Sigmoid colon (tissue), 7 donors: ENCODE measurements at places on chromosomes 5 and 9. TPM values are rescaled to one million over a fixed set of nuclear protein-coding genes. Genes with fewer than 3 reads are reported as not detected.
A peak's percentile ranks its signal among the peaks of the same experiment; 100 is the strongest.

DNA sequence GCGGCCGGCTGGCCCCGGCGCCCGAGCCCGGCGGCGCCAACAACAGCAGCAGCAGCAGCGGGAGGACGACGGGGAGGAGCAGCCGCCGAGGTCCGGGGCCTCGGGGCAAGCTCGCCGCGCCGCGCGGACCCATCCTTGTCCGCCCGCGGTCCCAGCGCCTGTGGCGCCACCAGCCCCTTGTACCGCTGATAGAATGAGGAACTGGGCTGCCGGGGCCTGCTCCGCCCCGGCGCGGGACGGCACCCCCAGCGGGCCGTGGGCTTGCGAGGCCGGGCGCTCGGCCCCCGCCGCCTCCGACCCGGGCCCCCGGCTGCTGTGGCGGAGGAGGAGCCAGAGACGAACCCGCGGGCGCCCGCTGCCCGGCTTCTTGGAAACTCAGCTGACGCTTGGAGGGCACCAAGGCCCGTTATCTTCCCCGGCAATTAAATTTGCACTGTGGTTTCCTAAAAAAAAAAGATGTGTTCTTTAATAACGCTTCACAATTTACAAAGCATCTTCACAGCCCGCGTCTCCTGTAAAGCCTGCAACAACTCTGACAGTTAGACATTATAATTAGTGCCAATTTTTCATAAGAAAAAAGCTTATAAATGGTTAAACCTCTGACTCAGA lies at the start of gene ARSB:
Gene ARSB, minus strand, starts transcription at position 195 of the 609 bp plus-strand sequence. Its CDS starts 62 bp downstream, at position 133.
- peak; percentile 75 for DNase-seq

DNA sequence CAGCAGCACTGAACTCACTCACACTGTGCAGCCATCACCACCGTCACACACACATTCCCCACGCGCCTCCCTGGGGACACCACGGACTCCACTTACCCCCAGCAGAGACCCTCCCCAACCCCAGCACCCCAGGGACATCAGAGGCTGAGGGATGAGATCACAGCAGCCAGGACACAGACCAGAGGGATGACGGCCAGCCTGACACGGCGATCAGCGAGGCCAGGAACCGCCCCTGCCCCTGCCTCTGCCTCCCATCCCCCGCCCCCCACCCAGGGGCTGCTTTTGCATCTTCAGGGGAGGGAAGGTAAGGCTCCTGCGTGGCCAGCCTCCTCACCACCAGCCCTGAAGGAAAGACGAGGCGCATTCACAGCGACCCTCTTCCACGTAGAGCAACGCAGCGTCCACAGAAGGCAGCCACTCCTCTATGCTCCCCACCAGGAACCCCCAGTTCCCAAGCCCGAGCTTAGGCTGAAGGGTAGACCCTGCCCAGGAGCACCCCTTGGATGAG lies 104.5 kb downstream of the VAV2 start:
- DNase-seq: no peak

- no peak for DNase-seq
Observed at GRCh38 chr5:61467766-61468482, 135.9 kb downstream of the ZSWIM6 start.

Gene RANBP17
- 25.8 TPM for total RNA-seq

GRCh38 chr5:98333921-98334320 lies 439.5 kb upstream of the RGMB start:
- no peak for DNase-seq

- no peak for DNase-seq
Observed at GRCh38 chr9:74958587-74958986, 5.9 kb upstream of the C9orf40 start.

GRCh38 chr5:55925181-55925580 lies 69.6 kb downstream of the IL6ST start:
- no peak for DNase-seq

DNA sequence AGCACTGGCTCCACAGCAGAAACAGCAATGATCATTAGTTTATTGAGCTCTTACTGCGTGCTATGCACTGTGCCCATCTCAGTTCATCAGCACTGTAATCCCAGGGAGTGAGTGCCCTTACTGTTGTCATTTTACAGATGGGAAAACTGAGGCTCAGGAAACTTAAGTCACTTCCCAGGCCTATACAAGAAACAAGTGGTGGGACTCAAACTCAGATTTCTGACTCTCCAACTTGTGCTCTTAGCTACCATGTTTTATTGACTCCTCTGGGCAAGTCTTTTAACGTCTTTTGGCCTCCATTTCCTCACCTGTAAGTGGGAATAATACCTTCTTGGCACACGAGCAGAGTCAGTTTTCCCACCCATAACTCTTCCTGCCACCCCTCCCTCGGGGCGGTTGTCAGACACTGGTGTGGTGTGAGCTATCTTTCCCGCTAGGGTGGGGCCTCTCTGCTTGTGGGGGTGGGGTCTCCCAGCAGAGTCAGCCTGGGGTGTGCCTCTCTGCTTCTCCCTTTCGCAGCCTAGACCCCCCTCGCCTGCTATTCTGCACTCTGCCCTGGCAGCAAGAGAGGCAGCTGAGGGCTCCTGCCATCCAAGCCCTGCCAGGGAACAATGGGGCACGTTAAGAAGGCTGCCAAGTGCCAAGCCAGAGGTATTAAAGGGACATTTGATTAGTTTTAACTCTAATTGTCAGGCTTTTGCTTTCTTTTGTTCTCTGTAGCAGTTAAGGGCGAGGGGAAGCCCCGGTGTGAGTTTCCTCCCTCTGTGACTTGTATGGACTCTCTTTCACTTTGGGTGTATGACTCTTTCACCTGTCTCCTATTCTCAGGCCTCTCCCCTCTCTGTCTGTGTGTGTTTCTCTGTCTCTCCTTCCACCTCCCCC lies 12.1 kb downstream of the GALNT10 start:
- DNase-seq: no peak

- DNase-seq: peak; percentile 40
Observed at GRCh38 chr9:93259490-93260262, 75.7 kb downstream of the WNK2 start.

DNA sequence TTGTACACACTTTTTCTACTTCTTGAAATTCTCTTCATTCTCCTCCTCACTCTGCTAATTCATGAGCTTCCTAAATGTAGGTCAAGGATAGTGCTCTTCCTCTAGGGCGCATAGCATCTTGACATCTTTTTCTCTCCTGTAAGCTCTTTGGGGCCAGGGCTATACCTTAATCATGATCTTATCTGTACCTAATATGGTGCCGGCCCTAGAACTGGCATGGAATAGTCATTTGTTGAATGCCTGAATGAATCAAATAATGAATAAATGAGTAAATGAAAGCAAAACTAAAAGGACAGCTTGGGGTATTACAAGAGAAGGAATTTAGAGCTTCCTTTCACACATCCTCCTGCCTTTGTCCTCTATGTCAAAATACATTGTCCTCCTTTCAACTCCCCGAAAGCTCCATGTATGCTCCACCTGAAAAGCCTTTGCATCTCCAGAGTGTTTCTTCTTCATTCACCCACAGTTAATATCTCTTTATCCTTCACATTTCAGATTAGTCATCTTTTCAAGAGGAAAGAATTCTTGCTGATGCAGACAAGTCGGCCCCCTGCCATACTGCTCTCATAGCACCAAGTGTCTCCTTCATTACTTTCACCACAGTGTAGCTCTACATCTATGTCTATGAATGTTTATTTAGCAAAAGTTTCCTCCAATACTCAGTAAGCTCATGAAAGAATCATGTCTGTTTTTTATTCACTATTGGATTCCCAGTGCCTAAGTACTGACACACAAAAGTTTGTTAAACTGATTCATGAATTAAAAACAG lies 16.4 kb upstream of the PPP2R2B start:
- DNase-seq: no peak
